ENCODE measurements at places on chromosomes 3 and 15. TPM values are rescaled to one million over a fixed set of nuclear protein-coding genes. Genes with fewer than 3 reads are reported as not detected.

Gene ITIH4
- 0.35 TPM for polyA plus RNA-seq

Gene RBP2
- not detected for polyA plus RNA-seq

Gene C3orf85
- polyA plus RNA-seq = not detected

Gene CRABP1
- not detected for polyA plus RNA-seq

Gene CHRNB4
- polyA plus RNA-seq = 0.04 TPM

Gene GLDN
- not detected for polyA plus RNA-seq

Gene SNURF
- polyA plus RNA-seq = 8.6 TPM

Gene CHST13
- 0.02 TPM for polyA plus RNA-seq

Gene SLC4A7
- 3.3 TPM for polyA plus RNA-seq

Gene TGM4
- polyA plus RNA-seq = 0.83 TPM
